WTC11 (cell line): ENCODE measurements at places on chromosomes 3 and 15.
A peak's percentile ranks its signal among the peaks of the same experiment; 100 is the strongest.

DNA sequence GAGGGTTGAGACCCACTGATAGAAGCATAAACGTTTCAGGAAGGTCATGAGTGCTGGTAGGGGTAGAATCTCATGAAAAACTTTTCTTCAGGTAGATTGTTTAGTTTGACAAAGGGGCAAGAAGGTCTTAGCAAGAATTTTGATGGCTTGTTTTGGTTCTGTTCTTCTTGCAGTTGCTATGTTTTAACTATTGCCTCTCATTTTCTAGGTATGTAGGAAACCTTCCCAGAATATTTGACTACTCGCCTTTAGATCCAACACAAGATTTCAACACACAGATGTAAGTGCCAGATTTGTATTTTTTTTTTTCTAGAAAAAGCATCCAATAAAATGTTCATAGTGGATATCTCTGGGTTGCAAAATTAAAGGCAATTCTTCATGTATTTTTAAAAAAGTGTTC, 77.1 kb downstream of the USP13 start:
- H3K27me3 ChIP-seq: no peaks in the 10 kb centered on the region
- no peak for DNase-seq
- H3K27ac ChIP-seq: no peak overlapping the region

DNA sequence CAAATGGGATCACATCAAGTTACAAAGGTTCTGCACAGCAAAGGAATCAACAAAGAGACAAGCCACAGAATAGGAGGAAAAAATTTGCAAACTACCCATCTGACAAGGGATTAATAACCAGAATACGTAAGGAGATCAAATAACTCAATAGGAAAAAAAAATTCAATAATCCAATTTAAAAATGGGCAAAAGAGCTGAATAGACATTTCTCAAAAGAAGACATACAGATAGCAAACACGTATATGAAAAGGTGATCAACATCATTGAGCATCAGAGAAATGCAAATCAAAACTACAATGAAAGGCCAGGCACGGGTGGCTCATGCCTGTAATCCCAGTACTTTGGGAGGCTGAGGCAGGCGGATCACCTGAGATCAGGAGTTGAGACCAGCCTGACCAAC, 23.5 kb upstream of the CPEB1 start:
- no peaks in the 10 kb centered on the region for H3K36me3 ChIP-seq
- no peak overlapping the region for H3K4me3 ChIP-seq
- DNase-seq: no peak
- H3K4me1 ChIP-seq: no peaks in the 10 kb centered on the region; the same call in 1 of the 2 replicates
- no peaks in the 10 kb centered on the region; the same call in 1 of the 2 replicates for H3K27me3 ChIP-seq

- H3K27me3 ChIP-seq: peaks cover 29% of the 10 kb centered on the region
- no peaks in the 10 kb centered on the region for H3K36me3 ChIP-seq
- H3K27ac ChIP-seq: peak overlapping the region; percentile 97
- H3K4me1 ChIP-seq: peaks cover 15% of the 10 kb centered on the region
Observed at GRCh38 chr3:107432013-107432515, 54.8 kb downstream of the CCDC54 start.

GRCh38 chr3:167742338-167742737, 6.8 kb downstream of the SERPINI1 start:
- H3K27me3 ChIP-seq: no peaks in the 10 kb centered on the region
- H3K27ac ChIP-seq: no peak overlapping the region; the same call in 1 of the 2 replicates
- no peaks in the 10 kb centered on the region for H3K36me3 ChIP-seq
- no peak overlapping the region for H3K4me3 ChIP-seq
- H3K4me1 ChIP-seq: peaks cover 12% of the 10 kb centered on the region
- no peak for DNase-seq

- peak; percentile 15 for DNase-seq
- peaks cover 2% of the 10 kb centered on the region; the same call in 1 of the 2 replicates for H3K4me1 ChIP-seq
- no peak overlapping the region for H3K27ac ChIP-seq
- peaks cover 35% of the 10 kb centered on the region for H3K36me3 ChIP-seq
- H3K27me3 ChIP-seq: no peaks in the 10 kb centered on the region; the same call in 1 of the 2 replicates
- H3K4me3 ChIP-seq: no peak overlapping the region; the same call in 1 of the 2 replicates
Observed at GRCh38 chr3:119891944-119892721, 110.2 kb downstream of the NR1I2 start.

DNA sequence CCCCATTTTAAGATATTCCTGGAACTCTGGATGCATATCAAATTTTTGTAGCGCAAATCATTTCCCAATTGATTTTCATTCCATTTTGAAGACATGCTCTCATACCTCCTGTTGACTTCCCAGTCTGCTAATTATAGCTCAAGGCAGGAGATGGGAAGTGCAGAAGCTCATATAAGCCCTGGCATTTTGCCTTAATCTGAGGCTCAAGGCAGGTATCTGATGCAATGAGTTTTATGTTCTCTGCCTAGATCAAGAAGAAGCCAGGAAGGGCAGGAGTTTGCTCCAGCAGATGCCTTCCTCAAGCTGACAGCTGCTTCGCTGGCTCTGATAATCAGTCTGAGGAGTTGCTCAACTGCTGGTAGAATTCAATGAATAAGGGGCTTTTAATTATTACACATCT, 65.6 kb upstream of the NEDD4 start:
- no peaks in the 10 kb centered on the region; the same call in 1 of the 2 replicates for H3K27me3 ChIP-seq
- H3K27ac ChIP-seq: no peak overlapping the region
- H3K4me1 ChIP-seq: no peaks in the 10 kb centered on the region
